ENCODE measurements at places on chromosomes 16 and 17.
A peak's percentile ranks its signal among the peaks of the same experiment; 100 is the strongest.

DNA sequence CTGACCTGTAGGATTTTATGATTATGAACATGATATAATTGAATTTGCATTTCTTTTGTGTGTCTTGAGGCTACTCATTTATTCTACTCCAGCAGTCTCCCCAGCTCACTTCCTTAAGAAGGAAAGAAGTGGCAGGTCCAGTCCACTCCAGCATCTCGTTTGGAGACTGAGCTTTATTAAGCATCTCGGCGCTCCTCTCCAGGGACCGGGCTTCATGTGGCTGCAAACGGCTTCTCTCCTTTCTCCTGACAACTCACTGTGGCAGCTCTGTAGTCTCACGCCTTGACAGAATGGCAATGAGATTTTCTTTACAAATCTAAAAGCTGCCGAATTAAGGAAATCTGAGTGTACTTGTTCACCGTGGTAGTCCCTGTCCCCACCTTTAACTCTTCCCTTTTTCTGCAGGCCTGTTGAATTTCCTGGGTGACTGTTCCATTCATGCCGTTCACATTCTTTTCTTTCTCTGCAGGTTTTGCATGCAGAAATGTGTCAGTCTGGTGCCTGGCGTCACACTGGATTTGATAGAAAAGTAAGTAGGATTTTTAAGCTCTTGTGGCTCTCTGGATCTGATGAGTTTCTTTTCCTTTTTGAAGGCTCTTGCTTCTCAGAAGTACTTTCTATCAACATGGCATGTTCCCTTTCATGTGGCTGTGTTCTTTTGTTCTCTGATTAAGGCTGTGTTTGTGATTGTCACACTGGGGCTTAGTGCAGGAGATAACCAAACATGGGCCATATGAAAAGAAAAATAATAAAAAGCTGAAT lies 200.5 kb upstream of the CHMP6 start:
- DNase-seq = no peak

GRCh38 chr16:5070431-5071186 lies 1.0 kb upstream of the ALG1 start:
- DNase-seq = no peak

- no peak for DNase-seq
Observed at GRCh38 chr16:89031715-89032659, 55.0 kb upstream of the CBFA2T3 start.

- no peak for DNase-seq
Observed at GRCh38 chr17:65885541-65886312, 306.2 kb downstream of the CEP112 start.

DNA sequence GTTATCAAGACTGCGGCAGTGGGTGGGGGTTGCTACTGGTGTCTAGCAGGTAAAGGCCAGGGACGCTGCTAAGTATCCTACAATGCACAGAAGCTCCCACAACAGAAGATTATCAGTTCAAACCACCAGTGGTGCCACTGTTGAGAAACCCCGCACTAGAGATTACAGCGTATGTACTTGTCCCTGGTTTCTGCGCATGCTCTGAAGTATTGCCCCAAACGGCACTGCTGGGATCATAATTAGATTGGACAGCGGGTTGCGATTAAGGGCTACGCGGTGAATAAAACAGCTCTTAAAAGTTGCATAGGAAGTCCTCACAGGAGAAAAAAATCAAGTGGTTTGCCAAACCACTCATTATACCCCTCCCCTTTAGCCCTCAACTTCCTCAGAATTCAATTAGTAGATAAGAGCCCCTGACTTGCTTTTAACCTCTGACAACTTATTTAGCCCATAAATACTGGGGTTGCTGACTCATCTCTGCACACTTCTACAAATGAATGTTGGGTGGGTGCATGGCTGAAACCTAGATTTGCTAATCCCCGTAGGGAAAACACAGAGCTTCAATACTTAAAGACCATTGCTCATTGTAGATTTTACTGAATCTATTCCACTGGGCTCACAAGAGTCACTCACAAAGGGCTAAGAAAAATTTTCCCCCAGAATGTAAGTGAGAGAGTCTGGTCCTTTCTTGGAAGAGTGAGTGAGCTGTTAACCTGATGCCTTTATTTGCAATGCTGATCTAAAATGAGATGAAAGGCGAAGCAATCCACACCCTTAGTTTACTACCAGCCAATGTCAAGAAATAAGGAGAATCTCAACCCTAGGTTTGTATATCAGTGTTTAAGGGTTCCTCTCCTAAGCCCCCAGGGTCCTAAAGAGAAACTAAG lies 91.8 kb downstream of the RGS9 start:
- peak; percentile 83 for DNase-seq

DNA sequence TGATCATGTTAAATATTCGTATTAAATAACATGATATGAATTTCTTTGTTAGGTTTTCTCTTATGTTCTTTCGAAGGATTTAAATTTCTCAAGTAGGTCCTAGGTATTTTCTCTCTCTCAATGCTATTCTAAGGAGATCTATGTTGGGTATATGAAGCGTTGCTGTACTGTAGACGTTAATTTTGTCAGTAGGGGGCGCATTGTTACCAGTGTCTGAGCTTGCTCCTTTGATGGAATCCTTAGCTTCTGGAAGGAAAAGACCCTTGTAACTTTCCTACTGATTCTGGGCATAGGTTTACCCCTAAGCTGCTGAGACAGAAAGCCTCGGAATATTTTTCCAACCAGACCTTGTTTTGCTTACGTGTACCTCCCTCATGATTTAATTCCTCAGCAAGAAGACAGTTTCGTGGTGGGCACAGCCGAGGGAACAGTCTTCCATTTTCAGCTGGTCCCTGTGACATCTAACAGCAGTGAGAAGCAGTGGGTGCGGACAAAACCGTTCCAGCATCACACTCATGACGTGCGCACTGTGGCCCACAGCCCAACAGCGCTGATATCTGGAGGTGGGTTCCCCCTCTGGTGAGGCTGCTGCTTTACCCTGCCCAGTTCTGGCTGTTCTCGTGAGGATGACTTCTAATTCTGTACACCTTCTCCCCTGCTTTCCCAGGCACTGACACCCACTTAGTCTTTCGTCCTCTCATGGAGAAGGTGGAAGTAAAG lies 17.9 kb downstream of the UTP4 start:
- peak; percentile 80 for DNase-seq

DNA sequence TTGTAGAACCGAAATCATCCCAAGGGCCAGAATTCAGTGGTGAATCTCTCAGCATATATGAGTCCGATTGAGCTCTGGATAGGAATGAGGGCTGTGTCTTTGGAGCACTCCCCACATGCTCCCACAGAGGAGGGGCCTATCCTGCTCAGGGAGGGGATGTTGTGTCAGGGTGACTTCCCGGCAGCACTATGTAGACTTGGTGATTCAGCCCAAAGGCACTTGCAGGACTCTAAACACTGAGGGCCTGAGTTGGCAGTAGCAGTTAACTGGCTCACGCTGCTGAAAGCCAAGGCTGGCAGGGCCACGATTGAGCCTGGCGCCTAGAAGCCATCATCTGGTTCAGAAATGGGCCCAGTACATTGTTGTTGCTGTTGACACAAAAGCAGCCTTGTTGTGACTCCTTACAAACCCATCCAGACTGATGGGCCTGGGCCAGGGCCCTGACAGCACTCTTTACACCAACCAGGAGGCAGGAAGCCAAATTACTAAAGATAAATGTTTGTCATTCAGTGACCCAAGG lies 31.9 kb downstream of the NMT1 start:
- no peak for DNase-seq

Data from erythroblast (primary cell).